ENCODE measurements at places on chromosomes 6 and 20.

GRCh38 chr6:121482004-121482693 is 46.7 kb downstream of the GJA1 start:
- DNase-seq, result no peak

GRCh38 chr6:116665464-116665863 is 3.1 kb downstream of the ZUP1 start:
- no peak for DNase-seq

- no peak for DNase-seq
These were observed 71.6 kb downstream of the STK35 start for GRCh38 chr20:2173186-2173585.

- DNase-seq, result no peak
These were observed 54.2 kb downstream of the OPN5 start for GRCh38 chr6:47836046-47836445.

- DNase-seq, result no peak
These were observed 16.4 kb downstream of the PXDC1 start for GRCh38 chr6:3735029-3735605.

DNA sequence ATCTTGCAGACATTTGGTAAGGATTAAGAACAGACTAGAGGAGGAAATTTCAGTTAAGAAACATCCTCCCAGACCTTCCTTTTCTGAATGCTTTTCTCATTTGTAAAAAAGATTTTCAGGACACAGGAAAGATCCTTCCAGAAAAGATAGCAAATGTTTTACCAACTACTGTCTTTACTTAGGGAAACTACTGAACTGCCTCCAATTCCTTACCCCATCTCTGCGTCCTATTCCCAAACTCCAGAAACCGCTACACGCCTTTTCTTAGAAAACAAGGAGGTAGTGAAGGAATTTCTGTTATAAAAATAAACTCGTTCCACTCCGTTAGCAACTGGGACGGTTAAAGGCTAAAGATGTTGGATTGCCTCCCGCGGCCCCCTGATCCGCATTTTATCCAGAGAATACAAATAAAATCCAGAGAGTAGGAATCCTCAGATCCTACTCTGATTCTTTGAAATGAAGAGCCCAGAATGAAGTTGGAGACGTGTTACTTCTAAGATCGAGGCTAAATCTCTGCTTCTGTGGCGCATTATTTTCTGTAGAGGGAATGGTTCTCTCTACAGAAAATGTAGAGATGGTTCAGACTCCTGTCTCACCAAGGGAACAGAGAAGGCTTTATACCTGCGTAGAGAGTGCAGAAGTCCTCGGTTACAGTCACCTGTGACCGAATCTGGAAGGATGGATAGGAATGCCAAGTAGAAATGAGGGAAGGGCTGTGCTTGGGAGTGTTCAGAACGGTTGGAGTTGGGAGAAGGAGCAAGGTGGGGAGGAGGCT is 133.0 kb downstream of the GPX5 start:
- DNase-seq, result no peak

DNA sequence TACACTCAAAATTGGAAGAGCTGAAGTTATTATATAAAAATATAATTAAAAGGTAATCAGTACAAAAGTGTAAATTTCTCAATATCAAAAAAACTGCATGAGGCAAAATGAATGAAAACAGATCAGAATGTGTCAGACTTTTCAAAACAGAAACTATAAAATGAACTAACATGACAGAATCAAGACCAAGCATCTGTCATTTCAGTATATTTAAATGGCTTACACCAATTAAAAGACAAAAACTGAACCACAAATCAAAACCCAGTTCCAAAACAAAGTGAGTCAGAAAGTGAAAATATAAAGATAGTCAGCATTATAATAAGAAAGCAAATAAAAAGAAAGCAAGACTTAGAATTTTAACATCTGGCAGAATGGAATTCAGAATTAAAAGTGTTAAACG is 289.7 kb downstream of the UBE3D start:
- DNase-seq, result no peak

- peak; percentile 81 for DNase-seq
These were observed 28.4 kb upstream of the SDHAF4 start for GRCh38 chr6:70538376-70538775.

DNA sequence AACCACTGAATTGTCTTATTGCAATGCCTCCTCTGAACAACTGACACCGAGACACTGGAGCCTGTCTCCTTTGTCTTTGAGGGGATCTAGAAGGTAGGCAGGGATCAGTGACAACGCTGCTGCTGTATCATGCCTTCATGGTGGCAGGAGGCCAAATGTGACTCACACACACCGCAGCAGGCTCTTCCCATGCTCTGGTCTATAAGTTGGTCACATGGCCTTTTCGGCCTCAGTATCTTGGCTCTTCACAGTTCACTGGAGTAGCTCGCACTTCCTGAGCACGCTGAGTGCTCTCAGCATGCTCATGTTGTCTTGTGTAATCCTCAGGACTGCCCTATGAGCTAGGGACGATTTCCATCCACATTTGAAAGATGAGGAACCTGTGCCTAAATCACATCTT is 167.4 kb upstream of the PCSK2 start:
- no peak for DNase-seq

DNA sequence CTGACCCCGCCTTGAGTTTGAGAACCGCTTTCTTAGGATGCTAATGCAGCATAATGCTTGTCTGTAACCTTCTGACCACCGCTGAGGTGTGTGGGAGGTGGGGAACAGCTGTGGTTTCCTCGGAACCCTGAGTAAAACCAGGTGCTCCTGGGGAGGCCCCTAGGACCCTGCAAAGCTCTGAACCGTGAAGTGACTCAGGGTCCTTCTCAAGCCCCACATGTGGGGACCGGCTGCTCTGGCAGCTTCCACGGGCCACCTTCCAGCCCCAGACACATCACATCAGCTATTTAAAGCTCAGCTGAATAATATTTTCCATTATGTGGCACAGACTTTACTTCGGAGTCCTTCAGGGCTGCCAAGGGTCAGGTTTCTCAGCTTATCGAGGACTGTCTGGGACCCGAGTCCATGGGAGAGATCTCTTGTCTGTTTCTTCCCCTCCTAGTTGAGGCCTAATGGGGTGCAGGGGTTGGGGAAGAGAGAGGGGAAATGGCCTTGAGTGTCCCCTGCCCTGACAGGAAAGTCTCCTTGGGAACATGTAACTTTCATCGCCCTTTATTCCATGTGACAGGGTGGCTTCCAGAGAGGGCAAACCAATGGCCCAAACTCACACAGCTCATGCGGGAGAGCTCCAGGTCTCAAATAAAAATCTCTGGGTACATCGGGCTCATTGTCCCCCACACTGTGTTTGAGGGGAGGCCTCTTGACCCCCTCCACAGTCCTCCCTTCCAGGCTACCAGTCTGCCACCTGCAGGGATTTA is 186.1 kb upstream of the SLC24A3 start:
- no peak for DNase-seq

- no peak for DNase-seq
These were observed 177.6 kb upstream of the MAN1A1 start for GRCh38 chr6:119527231-119527578.

- DNase-seq, result no peak
These were observed 7.2 kb downstream of the CST9 start for GRCh38 chr20:23598481-23598880.

GRCh38 chr6:105251689-105252088 is 71.9 kb upstream of the POPDC3 start:
- DNase-seq, result no peak

GRCh38 chr6:34697544-34697836 is 923 bp upstream of the ILRUN start:
- DNase-seq, result no peak

DNA sequence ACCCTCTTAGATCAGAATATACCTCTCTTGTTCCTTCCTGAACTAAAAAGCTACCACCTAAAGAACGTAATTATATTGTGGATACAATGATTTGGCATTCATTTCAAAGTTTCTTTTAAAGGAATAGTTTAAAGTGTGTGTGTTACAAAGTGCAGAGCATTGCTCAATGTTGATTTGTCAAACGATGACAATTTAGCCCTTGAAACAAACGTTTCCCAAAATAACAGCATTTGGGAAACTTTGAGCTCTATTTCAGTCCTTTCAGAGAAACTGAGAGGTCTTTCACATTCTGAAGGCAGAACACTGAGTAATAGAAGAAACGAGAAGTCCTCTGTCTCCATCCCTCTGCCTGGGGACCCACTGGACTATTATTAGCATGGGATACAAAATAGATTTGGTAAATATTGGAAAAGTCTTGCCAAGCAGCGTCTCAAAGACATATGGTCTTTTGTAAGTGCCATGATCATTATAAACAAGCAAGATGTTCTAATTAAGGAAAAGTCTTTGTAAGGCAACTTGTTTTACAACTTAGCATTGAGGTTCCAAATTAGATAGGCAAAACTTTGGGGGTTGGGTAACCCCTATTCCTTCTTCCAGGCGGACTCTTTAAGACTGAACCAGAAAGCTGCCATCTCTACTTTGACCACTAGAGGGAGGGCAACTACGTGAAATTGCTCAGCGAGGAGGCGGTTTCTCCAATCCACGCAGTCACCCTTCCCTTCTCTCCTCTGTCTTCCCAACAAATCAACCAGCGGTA is 208.8 kb downstream of the RNF144B start:
- DNase-seq, result peak; percentile 39

DNA sequence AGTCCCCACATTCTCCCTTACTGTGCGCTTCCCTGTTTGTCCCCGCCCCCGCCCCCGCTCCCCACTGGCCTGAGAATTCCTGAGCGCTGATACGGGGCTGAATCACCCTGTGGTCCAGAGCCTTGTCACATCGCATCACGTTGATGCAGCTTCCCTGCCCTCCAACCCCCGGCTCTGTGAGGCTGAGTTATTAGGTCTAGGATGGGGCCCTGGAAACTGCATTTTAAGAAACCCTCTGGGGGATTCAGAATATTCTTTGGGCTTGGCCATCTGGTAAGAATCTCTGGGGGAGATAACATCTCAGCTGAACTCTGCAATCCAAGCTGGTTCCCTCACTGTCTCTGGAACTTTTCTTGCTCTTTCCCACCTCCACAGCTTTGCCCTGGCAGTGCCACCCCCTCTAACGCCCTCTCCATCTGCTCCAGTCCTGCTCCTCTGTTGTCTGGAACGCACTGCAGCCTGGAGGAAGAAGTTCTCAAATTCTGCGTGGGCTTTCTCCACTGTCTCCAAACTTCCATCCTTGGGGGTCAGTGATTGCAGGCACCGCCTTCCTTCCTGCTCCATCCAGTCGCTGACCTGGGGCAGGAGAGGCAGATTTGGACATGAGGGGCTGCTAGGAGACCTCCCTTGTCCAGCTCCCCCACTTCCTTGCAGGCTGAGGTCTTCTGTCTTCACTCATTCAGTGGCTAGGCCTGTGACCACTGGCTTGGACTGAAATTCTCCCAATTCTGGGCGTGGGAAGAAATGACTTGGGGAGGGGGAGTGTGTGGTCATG is 42.6 kb downstream of the KIAA1755 start:
- DNase-seq, result no peak

- no peak for DNase-seq
These were observed 15.4 kb downstream of the FGD2 start for GRCh38 chr6:37020812-37021211.

DNA sequence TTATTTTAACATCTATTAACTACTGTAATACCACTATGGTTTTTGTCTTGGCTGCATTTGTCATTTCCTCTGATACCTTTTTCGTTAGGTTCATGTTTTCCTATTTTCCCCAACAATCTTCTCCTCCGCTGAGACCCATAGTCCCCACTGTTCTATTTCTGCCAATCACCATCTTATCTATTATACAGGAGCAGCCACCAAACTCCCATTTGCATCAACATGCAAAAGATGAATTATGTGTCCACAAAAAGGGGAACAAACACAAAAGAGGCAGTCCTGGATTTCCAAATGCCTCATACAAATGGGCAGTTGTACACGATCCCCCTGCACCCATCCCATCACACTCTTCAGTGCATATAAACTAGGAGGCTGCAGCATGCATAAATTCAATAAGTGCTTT is 121.7 kb upstream of the MYLIP start:
- DNase-seq, result peak; percentile 49

- DNase-seq, result no peak
These were observed 212.5 kb downstream of the CDH4 start for GRCh38 chr20:61464307-61465303.

DNA sequence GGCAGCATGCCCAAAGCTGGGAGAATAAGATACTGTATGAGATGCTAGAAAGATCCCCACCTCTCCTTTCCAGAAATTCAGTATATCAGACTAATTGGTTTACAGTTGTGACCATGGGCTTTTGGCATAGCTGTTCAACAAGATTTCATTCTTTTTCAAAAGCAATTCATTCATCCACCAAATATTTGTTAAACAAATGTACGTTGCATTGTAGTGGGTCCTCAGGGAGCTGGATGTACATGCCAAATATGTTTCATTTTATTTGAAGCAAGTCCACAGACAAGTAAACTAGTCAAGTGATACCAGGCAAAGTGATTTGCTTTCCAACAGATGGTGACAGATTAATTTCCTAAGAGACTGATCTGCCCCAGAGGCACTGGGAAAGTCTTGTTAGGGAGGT is 85.8 kb upstream of the ESR1 start:
- DNase-seq, result no peak

GRCh38 chr20:10470276-10470675 is 35.2 kb downstream of the SLX4IP start:
- DNase-seq, result peak; percentile 93

DNA sequence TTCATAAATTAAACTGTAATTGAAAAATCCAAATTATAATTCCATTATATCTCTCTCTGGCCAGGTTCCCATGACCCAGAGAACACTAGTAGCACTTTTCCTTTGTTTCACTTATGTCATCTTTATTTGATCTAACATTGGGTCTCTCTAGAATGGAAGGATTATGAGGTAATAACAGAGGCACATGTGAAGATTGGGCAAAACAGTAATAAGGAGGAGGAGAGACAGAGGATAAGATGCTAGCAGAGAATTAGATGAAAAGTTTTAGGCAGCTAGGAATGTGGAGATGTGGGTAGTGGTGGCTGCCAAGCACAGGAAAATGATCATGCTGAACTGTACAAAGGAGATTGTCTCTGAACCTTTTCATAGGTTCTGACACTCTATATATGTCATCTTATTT is 3.3 kb downstream of the TAB2 start:
- DNase-seq, result peak; percentile 34

DNA sequence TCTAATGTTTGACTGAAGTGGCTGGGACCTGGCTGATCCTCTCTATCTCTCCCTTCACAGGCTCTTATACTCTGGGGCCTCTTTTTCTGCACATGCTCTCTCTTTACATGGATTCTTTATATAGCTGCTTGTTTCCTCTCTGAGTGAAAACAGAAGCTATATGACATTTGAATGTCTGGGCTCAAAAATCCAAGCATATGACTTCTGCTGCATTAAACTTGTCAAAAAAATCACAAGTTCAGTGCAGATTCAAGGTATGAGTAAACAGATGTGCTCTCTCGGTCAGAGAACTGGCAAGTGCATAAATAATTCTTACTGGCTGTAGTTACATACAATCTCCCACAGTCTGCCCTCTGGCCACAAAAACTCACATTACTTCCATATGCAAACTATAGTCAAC is 96.6 kb downstream of the LCA5 start:
- DNase-seq, result no peak

DNA sequence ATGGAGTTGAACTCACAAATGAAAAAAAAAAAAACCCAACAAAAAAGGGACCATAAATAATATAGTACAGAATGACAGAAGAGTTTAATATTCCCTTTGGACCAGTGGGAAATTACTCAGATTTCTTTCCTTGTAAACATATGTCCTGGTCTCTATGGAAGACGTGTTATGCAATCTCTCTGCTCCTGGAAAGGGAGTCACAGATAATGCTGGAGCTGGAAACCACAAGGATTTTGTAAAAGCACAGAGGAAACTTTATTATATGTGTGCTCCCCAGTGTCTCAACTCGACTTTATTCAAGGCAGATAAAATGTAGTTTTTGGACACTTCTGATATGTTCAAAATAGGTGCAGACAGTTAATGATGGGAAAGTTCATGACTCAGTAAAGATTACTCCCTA is 88.1 kb upstream of the ZFP64 start:
- DNase-seq, result no peak
